ENCODE measurements at places on chromosomes 1 and 21. TPM values are rescaled to one million over a fixed set of nuclear protein-coding genes. Genes with fewer than 3 reads are reported as not detected.
A peak's percentile ranks its signal among the peaks of the same experiment; 100 is the strongest.

RPTN gene
- not detected for total RNA-seq

DNA sequence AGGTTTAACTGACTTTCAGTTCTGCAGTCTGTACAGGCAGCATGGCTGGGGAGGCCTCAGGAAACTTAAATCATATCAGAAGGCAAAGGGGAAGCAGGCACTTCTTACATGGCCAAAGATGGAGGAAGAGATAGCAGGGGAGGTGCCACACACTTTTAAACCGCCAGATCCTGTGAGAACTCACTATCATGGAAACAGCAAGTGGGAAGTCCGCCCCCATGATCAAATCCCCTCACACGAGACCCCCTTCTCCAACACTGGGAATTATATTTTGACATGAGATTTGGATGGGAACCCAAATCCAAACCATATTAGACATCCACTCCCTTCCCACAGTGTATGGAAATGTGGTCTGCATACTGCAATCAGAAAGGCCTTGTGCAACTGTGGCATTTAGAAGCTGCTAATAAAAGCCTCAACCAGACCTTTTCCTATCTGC lies 148.2 kb downstream of the FCRL5 start:
- no peaks in the 10 kb centered on the region for H3K27me3 ChIP-seq
- no peak overlapping the region for H3K27ac ChIP-seq
- DNase-seq: no peak
- H3K36me3 ChIP-seq: no peaks in the 10 kb centered on the region
- H3K4me1 ChIP-seq: no peaks in the 10 kb centered on the region
- no peak overlapping the region for H3K4me3 ChIP-seq

TACSTD2 gene
- not detected for total RNA-seq

DNA sequence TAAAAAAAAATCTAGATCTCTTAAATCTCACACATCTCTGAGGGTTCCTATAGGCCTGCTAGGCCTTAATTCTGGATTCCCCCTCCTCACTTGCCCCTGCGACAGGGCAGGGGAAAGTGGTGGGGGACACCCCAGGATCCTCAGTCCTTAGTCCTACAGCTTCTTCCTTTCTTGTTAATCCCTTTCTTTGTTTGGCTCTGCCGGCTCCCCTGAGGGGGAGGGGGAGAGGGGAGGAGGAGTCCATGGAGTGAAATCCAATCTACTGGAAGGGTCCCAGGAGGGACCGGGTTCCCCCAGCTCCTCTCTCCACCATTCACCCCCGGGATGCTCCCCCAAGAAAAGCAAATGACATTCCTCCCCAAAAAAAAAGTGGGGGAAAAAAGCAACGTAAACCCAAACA lies 8.5 kb downstream of the MEX3A start:
- H3K36me3 ChIP-seq: no peaks in the 10 kb centered on the region
- DNase-seq: no peak
- no peak overlapping the region for H3K27ac ChIP-seq
- H3K4me1 ChIP-seq: no peaks in the 10 kb centered on the region

RAB42 gene
- not detected for total RNA-seq

GRCh38 chr1:233097959-233098580 lies 147.7 kb downstream of the NTPCR start:
- H3K27ac ChIP-seq: no peak overlapping the region
- no peak overlapping the region for H3K4me3 ChIP-seq
- no peaks in the 10 kb centered on the region for H3K4me1 ChIP-seq
- no peak for DNase-seq

DNA sequence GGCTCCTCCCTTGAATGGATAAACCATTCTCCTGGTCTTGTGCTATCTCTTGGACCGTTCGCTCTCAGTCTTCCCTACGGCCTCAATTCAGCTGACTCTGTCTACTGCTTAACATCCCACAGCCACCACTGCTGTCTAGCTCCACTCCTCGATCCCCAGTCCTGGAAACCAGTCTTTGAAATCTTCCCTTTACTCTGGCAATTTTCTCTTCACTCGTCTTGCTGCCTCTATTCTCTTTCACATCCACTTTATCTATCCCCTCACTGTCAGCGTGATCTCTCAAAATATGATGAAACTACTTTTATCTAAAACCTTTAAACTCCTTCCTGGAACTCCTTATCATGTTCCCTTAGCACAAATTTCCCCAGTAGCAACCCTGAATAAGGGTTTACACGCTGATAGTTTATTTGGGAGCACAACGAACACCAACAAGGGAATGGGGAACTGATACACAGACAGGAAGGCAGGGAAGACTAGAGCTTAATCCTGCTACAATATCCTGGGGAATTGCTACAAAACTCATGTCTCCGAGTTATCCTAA lies 131.6 kb upstream of the SAMSN1 start:
- no peaks in the 10 kb centered on the region for H3K36me3 ChIP-seq
- no peak for DNase-seq
- H3K27ac ChIP-seq: no peak overlapping the region
- no peak overlapping the region for H3K4me3 ChIP-seq
- H3K4me1 ChIP-seq: peaks cover 28% of the 10 kb centered on the region
- H3K27me3 ChIP-seq: no peaks in the 10 kb centered on the region

DNA sequence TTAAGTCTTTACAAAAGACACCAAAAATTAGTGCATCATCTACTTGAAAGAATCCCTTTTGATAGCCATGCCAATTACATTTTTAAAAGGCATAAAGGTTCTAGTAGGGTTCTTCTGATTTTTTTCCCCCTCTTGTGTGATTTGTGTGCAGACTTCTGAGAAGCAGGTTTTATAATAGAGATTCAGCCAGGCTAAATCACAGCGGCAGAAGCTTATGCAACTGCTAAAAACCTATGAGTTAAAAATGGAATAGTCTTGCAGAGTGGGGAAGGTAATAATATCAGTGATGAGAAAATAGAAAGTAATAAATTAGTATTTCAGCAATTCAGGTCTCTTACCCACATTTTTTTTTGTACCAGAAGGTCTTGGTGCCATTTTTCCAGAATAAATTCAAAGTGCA lies 17.7 kb downstream of the STUM start:
- no peak overlapping the region for H3K4me3 ChIP-seq
- H3K36me3 ChIP-seq: no peaks in the 10 kb centered on the region
- no peak for DNase-seq
- H3K27me3 ChIP-seq: no peaks in the 10 kb centered on the region
- H3K27ac ChIP-seq: no peak overlapping the region

DNA sequence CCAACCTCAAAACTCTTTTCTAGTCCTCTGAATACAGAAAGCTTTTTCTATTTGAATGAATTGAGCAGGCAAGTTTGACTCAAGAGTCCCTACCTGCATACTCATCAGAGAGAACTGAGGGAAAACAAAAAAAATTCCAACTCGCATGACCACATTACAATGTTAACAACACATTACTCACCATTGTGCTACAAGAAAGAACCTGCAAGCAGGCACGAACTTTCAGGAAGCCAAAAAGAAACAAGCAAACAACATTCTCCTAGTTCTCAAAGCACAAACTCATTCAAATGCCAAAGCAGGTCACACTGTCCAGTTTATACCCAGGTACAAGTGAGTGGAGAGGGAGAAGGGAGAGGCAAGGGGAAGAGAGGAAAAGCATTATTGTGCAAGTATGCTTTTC lies 14.6 kb downstream of the OTUD7B start:
- H3K4me3 ChIP-seq: no peak overlapping the region
- no peak for DNase-seq
- no peak overlapping the region for H3K27ac ChIP-seq
- H3K4me1 ChIP-seq: peaks cover 4% of the 10 kb centered on the region
- H3K27me3 ChIP-seq: no peaks in the 10 kb centered on the region
- H3K36me3 ChIP-seq: no peaks in the 10 kb centered on the region

DNA sequence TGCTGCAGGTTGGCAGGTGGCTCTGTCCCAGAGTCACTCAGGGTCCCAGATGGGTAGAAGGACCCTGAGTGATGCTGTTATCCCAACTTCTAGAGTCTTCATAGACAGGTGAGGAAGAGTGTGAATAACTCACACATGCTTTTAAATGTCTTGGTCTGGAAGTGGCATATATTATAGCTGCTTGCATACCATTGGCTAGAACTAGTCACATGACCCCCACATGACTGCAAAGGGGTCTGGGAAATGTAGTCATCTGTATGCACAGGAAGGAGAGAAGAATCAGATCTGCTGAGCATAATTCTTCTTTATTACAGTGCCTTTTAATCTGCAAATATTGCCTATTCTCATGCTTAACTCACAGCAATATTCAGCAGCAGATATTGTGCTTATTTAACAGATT lies 28.2 kb upstream of the KLHDC7A start:
- no peaks in the 10 kb centered on the region for H3K4me1 ChIP-seq
- H3K27me3 ChIP-seq: no peaks in the 10 kb centered on the region
- H3K4me3 ChIP-seq: no peak overlapping the region
- H3K27ac ChIP-seq: no peak overlapping the region
- no peaks in the 10 kb centered on the region for H3K36me3 ChIP-seq

GRCh38 chr1:156495401-156496140 lies 5.0 kb downstream of the MEF2D start:
- peaks cover 6% of the 10 kb centered on the region for H3K36me3 ChIP-seq
- no peak overlapping the region for H3K4me3 ChIP-seq
- H3K4me1 ChIP-seq: peaks cover 83% of the 10 kb centered on the region
- peak overlapping the region; percentile 36 for H3K27ac ChIP-seq

- H3K36me3 ChIP-seq: no peaks in the 10 kb centered on the region
- peak within 1 kb of the TSS; percentile 25 for H3K27ac ChIP-seq
- H3K4me1 ChIP-seq: peaks cover 32% of the 10 kb centered on the region
- H3K4me3 ChIP-seq: peak within 1 kb of the TSS; percentile 7
Measured at GRCh38 chr1:173206816-173207568, at the start of gene TNFSF4. Gene TNFSF4, minus strand, starts transcription at chr1:173207331. Its CDS starts 155 bp downstream, at chr1:173207176.

FCRL1 gene
- total RNA-seq: 10.7 TPM

GRCh38 chr21:46371204-46372013 lies 47.5 kb downstream of the PCNT start:
- no peaks in the 10 kb centered on the region for H3K27me3 ChIP-seq
- H3K36me3 ChIP-seq: no peaks in the 10 kb centered on the region
- no peak for DNase-seq
- no peak overlapping the region for H3K27ac ChIP-seq
- H3K4me1 ChIP-seq: peaks cover 21% of the 10 kb centered on the region

PTPN14 gene
- total RNA-seq: 0.03 TPM

All from naive thymus-derived CD4-positive, alpha-beta T cell (primary cell).